ENCODE measurements at places on chromosomes 2 and 18.

GRCh38 chr2:156191527-156191926 lies 141.0 kb downstream of the NR4A2 start:
- no peak for ATAC-seq

- ATAC-seq = no peak
Observed at GRCh38 chr18:74631623-74632350, 34.1 kb downstream of the ZNF407 start.

DNA sequence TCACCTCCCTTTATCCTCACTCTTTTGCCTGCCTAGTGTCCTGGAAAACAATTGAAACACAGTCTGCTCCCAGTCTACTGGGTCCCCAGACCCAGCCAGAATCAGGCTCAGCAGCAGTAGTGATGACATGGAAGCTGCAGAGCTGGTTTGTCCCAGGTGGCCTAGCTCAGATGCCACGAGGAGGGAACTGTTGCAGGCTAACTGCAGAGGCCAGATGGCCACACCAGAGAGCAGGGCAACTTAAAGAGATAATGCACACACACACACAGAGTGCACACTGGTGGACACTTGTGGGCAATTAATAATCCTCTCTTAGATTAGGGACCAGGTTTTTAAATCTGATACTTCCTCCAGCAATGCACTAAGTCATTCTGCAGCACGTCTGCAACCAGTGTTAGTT lies 42.4 kb downstream of the GYPC start:
- ATAC-seq = no peak

GRCh38 chr18:51125976-51126375 lies 71.5 kb downstream of the MEX3C start:
- ATAC-seq = no peak

DNA sequence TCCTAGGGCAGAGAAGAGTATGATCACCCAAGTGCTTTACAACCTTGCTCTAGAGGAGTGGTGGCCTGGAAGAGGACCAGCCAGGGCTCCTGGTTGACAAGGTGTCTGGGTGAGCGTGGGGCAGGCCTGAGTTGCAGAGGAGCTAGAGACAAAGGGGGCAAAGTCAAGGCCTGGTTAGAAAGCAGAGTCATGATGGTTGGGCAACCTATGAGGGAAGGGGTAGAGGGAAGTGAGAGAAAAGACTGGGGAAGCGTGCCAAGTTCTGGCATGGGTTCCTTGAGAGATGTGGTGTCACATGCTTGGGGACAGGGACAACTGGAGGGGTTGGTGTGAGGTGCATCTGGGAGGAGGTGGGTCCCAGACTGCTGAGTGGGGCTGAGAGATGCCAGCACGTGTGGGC lies 13.5 kb downstream of the ZFP36L2 start:
- peak; percentile 67 for ATAC-seq

DNA sequence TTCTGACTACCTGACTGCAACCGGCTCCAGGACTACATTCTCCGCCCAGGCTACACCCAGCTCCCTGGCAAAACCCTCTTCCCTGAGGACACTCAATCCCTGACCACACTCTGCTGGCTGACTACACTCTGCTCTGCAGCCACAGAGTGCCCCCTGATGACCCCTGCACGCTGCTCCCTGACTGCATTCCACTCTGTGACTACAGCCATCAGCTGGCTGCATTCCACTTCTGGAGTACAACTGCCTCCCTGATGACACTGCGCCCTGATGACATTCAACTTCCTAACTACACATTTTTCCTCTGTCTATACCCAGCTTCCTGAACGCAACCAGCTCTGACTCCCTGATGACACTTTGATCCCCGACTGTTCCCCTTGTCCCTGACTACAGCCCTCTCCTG lies 71.3 kb upstream of the NRXN1 start:
- ATAC-seq = no peak

DNA sequence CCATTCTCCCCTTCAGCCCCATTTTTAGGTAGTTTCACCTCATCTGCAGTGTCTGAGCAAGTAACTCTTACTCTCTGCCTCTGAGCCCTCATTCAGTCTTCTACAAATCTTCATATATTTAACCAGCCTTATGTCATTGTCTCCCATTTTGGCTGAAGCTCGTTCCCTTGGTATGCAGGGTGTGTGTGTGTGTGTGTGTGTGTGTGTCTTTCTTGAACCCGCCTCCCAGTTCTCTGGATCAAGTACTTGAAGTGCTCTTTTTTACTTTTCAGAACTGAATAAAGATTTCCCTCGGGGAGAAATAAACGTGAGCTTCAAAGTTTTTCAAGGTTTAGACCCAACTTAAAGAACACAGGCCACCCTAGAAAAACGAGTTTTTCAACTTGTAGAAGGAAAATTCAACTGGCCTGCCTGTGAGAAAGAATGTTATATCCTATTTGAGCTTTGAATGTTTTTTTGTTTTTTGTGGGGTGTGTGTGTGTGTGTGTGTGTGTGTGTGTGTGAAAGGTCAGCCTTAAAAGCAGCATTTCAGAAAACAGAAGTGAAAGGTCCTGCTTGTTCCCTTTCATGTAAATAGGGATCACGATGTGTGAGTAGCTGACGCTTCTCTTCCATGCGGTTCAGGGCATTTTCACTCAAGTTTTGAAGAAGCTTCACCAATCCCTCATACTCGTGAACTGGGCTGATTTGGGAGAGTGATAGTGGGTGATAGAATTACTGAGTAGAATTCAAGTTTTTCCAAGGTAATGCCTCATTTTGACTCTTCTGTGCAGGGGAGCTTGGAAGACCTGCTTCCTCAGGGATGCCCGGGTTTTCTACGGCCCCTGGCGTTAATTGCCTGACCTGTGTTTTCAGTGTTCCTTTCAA lies 50.6 kb upstream of the EML6 start:
- peak; percentile 90 for ATAC-seq

DNA sequence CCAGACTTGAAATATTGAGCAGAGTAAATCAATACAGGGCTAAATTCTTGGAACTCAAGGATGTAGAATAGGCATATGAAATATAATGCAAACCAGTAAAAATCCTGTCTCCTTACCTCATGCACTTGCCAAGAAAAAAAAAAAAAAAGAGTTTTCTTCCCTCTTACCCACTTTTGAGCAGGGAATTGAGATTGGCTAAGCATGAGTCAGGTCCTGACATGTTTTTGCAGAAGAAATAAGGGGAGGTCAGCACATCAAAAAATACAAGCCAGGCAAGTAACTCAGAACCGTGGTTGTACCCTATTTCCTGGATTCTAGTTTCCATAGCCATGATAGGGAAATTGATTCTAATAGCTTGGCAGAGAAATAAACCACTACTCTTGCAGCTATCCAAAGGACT lies 1526.7 kb downstream of the LRP1B start:
- no peak for ATAC-seq

DNA sequence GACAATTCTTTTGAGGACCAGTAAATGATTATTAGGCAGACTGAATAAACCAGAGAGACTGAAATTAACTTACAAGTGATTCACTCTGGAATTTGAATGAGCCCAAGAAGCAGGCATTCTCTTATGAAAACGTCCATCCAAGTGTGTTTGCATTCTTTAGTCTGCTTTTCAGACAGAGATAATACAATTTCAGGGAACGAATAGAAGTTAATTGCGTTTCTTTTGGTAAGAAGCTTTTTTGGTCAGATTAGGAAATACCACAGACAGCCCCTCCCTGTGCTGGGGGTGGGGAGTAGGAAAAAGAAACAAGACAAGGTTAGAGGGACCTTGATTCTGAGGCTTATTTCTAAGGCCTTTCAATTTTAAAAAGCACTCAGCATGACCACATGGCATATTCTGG lies 874.4 kb downstream of the SUCLG1 start:
- ATAC-seq = no peak

GRCh38 chr2:145541028-145541427 lies 1021.1 kb upstream of the ZEB2 start:
- no peak for ATAC-seq

DNA sequence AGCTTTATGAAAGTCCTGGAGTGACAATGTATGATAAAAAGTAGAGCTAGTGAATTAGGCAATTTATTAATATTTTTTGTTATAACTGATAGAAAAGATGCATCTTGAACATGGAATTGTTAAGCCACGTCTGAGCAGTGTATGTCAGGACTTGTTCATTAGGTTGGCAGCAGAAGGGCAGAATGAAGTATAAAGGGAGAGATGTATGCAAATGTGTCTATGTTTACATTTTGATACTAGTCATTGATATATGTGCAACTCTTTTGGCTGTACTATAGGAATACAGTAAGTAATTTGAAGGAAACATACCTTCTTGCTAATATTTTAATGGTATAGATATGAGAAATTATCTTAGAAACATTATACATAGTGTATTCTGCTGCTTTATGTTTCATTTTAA lies 49.0 kb upstream of the TMEM247 start:
- ATAC-seq = no peak

- ATAC-seq = no peak
Observed at GRCh38 chr18:56795381-56795780, 144.2 kb downstream of the WDR7 start.

GRCh38 chr2:48991415-48992131 lies 162.7 kb downstream of the FSHR start:
- ATAC-seq = peak; percentile 73

- no peak for ATAC-seq
Observed at GRCh38 chr2:29954316-29954715, 32.9 kb upstream of the ALK start.

DNA sequence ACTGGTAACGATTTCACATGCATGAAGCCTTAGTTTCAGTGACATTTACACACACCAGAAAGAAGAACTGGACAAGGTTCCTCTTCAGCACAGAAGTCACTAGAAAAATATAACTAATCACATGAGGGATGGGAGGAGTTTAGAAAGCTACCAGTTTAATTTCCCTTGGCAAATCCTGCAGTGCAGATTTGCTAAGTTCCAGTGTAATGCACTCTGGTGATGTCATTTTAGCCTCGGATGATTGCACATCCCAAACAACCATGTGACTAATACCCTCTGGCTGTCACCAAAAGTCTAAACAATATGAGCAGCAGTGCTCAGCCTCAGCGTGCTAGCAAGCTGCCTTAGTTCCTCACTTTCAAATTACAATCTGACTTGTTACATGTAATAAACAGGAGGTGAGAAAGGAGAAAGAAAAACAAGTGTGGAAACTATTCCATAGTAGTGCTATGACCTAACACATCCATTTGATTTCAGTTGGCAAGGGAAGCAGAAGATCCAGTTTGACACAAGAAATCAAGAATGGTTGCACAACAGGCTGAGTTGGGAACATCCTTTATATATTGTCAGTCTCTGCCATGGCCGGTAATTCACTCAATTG lies 35.3 kb upstream of the PPP1CB start:
- ATAC-seq = peak; percentile 84

DNA sequence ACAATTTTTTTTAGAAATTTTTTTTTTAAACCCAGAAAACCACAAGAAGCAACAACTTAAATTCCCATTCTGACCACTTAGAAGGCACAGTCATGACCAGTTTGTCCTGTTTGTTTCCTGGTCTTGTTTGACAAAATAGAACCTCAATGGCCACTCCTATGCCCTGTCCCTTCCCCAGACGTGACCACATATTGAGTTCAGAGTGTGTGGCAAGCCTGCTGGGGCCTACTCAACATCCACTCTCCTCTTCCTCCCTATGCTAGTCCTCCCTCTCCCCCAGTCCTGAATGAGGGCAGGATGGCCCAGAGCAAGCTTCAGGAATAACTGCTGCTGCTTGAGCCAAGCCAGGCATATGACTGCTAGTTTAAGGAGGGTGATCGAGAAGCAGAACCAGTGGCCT lies 89.6 kb downstream of the PRELID3A start:
- no peak for ATAC-seq

GRCh38 chr18:34767601-34768027 lies 57.5 kb downstream of the DTNA start:
- ATAC-seq = peak; percentile 51

GRCh38 chr18:70072678-70073077 lies 125.0 kb upstream of the CD226 start:
- no peak for ATAC-seq

GRCh38 chr18:23356424-23356823 lies 96.7 kb upstream of the RIOK3 start:
- ATAC-seq = no peak
